ENCODE measurements at places on chromosomes 11 and 22.

DNA sequence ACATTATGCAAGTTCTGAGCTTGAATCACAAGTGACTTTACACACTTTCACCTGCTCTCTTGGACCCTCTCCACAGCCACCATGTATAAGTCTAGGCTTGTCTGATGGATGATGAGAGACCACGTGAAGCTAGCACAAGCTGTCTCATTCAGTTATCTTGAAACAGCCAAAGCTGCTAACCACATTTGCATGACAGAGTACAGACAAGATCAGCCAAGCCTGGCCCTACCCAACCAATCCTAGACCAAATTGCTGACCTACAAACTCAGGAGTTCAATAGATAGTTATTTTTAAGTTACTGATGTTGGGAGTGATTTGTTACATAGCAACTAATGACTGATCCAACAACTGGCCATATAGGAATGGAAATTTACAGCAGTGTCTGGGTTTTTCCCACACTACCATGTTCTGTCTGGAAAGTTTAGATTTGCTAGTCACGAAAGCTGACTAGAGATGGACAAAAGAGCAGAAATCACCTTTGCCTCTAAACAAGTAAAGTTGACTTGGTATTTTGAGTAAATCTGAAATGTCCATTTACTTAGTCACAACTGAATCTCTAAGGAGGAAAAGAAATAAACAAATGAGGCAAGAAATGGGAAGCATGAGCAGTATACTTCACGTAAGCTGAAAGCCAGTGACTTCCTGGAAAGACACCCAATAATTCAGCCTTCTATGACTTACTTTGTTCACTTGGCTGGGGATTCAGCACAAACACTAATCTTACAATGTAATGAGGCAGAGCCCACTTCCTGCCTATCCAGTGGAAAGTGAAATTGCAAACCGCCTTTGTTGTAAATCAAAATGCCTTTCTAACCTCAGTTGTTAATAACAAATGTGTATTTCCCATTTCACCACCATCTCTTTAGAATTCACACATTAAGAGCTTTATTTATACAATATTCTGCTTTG lies 101.7 kb downstream of the FAM181B start:
- DNase-seq = no peak

- DNase-seq = no peak
These were observed 53.1 kb upstream of the SLC22A12 start for GRCh38 chr11:64537876-64538275.

DNA sequence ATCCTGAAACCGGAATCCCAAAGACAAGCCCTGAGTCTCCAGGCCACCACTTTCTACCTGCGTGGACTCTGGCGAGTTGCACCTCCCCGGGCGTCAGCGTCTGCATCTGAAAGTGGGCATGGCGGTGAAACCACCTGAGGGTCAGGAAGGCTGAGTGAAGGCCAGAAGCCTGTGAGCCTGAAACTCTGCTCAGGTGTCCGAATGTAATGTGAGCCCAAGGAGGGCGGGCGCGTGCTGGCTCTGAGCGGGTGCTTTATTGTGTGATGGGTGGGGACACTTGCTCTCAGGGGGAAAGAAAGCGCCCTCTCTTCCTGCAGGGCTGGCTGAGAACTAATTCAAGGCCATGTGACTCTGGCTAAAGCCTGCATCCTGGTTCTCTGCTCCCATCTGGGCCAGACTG lies 135.6 kb downstream of the ST3GAL4 start:
- DNase-seq = no peak

DNA sequence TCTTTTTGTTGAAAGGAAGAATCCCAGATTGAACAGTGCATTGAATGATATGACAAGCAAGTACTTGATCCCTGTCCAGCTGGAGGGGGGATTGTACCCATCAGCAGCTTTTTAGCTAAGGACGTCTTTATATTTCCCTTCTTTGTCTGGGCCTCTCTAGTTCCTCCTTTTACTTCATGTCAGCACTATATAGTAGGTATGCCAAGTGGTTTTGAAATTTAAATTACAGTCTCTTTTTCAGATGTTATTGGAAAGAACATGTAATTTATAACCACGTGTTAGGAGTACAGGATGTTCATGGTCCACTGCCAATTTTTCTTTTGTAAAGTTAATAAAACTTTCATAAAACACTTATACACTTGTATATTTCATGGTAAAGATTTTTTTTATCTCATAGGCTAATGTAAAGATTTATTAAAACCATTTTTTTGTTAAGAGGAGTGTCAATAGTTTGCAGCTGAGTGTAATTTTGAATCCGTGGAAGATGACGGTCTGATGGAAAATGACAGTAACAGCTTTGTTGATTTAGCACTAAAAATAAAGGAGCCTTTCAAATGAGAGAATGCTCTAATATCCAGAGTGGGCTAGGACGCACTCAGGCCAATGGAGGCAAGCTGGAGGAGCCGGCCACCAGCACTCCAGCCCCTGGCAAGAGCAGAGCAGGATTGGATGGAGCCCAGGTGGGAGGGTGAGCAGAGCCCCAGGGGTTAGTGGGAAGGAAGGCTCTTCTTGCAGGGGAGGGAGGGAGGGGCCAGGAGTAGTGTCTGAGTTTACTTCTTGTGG lies 488.3 kb downstream of the INSC start:
- DNase-seq = no peak

DNA sequence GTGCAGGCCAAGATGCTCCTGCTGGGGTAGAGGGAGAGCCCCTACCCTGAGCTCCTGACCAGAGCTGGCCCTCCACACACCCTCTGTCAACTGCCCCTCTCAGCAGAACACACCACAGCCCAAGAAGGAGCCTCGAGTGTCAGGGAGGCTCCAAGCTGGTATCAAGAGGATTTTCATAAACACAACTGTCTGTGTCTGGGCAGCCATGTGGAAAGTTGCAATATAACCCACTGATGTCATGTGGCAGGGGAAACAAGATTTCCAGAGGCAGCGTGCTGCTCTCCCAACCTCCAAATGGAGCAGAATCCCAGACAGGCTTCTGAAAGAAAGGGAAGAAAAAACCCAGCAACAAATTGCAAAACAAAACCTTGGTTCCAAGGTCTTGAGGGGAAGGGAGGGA lies 569.9 kb downstream of the BUD13 start:
- no peak for DNase-seq

GRCh38 chr11:32152216-32152615 lies 61.3 kb downstream of the RCN1 start:
- no peak for DNase-seq

GRCh38 chr22:19522881-19523239 lies 1.4 kb downstream of the CLDN5 start:
- no peak for DNase-seq

DNA sequence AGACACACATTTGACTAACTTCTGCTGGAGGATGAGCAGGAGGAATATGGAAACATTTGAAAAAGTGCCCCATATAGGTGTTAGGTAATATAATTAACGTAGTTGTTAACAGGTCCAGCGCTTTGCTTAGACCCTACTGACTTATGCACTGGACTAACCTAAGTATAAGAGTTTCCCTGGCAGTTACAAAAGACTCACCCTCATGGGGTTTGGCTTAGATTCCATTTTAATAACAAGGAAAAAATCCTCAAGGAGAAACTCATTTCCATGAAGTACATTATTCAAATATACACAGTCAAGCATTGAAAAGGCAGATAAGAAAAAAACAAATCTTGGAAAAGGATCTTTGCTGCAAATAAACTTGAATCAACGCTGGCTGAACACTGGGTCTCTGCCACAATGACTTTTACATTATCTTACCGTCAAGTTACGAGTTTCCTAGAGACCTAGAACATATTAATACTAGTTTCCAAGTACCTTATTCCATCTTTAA lies 27.7 kb downstream of the CDON start:
- DNase-seq = no peak

GRCh38 chr11:5625281-5625680 lies 480 bp downstream of the TRIM34 start:
- DNase-seq = no peak

- DNase-seq = peak; percentile 69
These were observed 148.1 kb downstream of the FAM76B start for GRCh38 chr11:95641495-95641894.

- peak; percentile 99 for DNase-seq
These were observed at the start of gene KAT5 for GRCh38 chr11:65711785-65712632. TSS of gene KAT5 (plus strand) at chr11:65712252. CDS start at chr11:65712268, 16 bp downstream.

GRCh38 chr22:37401401-37402183 lies 25.7 kb downstream of the ELFN2 start:
- no peak for DNase-seq

DNA sequence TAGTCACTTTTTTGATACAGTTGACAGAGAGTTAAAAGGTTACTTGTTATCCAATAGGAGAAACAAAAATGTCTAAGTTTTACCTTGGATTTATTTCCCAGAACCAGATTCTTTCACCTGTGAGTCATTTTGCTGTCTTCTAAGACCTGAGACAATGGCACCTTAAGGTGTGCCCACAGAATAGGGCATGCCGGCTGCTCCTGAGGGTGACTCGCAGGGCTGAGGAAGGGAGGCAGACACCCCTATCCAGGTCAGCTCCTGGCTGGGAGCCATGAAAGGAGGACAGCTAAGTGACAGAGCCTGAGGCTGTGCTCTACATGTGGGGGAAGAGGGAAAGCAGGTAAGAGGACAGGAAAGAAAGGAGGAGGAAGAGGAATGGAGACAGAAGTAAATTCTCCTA lies 67.8 kb downstream of the RASSF10 start:
- no peak for DNase-seq

DNA sequence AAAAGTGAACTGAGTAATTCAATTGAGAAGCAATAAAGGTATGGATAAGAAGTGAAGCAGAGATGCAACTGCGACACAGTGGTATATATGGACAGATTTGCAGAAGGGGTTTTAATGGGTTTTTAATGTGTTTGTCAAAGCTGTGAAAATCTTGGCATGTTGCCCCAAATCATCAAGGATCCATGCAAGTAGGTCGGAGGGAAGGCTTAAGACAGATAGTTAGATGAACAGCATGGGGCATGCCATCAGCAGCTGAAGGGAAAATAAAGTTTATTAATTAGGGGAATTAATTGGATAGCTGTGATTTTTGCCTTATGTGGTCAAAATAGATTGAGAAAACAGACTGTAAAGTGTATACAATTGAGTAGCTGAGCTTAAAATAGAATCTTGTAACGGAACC lies 840.1 kb downstream of the JRKL start:
- DNase-seq = no peak

- DNase-seq = no peak
These were observed 18.3 kb downstream of the SMCO4 start for GRCh38 chr11:93524858-93525257.

- DNase-seq = peak; percentile 90
These were observed at the start of gene DEPDC7 for GRCh38 chr11:33015621-33016551. TSS of gene DEPDC7 (plus strand) at chr11:33015878. CDS start at chr11:33015956, 78 bp downstream.

DNA sequence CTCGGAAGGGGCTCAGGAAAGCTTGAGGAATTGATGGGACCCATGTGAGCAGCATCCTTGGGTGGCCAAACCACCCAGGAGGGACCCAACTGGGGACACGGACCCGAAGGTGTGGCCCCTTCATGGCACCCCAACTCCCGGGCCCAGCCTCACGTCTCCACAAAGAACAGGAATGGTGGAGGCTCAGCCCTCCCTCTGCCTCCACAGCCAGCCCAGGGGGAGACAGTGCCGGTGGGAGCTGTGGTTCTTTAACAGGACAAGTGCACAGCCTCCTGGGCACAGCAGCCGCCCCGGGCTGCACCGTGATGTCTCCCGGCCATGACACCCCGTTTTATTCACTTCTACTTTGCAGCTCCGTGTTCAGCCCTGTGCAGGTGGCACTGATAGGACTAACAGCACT lies 587.2 kb downstream of the BRD1 start:
- DNase-seq = no peak

GRCh38 chr11:14857621-14858020 lies 34.4 kb downstream of the CYP2R1 start:
- DNase-seq = no peak

GRCh38 chr22:32327596-32328171 lies 30.0 kb upstream of the RFPL3 start:
- peak; percentile 41 for DNase-seq

DNA sequence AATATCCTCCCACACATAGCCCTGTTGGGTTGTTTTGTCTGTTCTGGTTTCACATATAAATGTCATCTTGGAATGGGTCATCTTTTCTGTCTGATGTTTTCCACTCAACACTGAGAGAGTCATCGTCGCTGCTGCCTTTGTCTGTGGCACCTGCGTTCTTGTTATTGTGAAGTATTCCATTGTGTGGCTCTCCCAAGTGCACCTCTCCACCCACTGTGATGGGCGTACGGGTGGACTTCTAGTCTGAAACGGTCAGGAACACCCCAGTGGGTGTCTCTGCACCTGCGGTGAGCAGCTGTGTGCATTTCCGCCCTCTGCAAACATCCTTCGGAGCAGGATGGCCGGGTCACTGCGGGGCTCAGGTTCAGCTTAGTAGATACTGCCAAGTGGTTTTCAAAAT lies 34.5 kb upstream of the RTL6 start:
- no peak for DNase-seq

GRCh38 chr22:40415531-40416266 lies 45.3 kb downstream of the SGSM3 start:
- DNase-seq = no peak

DNA sequence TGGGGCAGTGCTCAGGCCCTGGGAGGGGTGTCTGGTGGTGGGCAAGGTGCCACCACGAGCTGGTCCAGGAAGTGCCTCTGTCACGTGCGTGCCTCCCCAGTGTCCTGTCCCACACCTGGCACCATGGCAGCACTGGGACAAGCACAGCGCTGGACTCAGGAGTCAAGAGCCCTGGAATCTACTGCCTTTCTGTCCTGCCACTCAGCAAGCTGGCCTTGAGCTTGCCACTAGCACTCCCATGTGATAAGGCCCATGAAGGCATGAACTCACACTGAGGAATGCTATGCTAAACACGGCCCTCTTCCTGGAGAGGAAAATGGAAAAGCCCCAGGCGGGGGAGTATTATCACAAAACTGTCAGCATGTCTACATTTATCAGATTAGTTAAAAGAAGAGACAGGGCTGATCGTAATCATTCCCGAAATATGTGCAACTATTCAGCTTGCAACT lies 50.7 kb upstream of the SLC35C1 start:
- no peak for DNase-seq

- no peak for DNase-seq
These were observed 52.8 kb upstream of the CCDC188 start for GRCh38 chr22:20203552-20204201.

DNA sequence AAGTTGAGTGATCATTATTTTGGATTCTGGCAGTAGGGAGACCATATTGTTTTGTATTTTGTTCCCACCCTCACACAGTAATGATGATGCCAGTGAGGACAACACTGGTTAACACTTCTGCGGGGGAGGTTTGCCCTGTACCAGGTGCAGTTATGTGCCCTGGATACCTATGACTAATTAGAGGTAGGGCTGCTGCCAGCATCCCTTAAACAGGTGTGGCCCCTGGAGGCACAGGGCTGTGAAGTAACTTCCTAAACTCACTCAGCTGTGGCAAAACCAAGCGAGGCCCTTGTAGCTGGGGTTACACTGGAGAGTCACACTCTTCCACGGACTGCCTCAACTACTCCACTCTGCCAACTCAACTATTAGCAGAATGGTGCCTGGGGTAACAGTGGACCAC lies 64.5 kb downstream of the MCM5 start:
- DNase-seq = no peak

DNA sequence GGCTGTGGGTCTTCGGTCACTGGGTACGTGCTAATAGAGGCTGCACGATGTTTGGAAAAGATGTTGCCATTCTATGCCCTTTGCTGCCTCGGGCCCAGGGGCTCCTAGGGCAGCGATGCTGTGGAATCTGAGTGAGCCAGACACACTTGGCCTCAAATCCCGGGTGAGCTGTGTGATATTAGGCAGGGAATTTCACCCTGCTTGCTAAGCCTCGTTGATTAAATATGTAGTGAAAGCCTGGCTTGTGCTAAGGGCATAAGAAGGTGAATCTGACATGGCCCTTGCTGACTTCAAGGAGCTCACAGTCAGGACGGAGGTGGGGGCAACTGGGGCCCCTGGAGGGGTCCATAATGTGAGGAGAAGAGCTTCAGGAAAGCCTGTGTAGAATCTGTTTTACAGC lies 5.4 kb upstream of the HMOX1 start:
- DNase-seq = no peak

- no peak for DNase-seq
These were observed 38.2 kb downstream of the RPUSD4 start for GRCh38 chr11:126173257-126173656.
